Stimulated activated CD4-positive, alpha-beta T cell treated with anti-CD3 and anti-CD28 coated beads, Interleukin-15, amount 100 ng/mL, for 1 hour (primary cell): ENCODE measurements at places on chromosomes 4 and X.
A peak's percentile ranks its signal among the peaks of the same experiment; 100 is the strongest.

DNA sequence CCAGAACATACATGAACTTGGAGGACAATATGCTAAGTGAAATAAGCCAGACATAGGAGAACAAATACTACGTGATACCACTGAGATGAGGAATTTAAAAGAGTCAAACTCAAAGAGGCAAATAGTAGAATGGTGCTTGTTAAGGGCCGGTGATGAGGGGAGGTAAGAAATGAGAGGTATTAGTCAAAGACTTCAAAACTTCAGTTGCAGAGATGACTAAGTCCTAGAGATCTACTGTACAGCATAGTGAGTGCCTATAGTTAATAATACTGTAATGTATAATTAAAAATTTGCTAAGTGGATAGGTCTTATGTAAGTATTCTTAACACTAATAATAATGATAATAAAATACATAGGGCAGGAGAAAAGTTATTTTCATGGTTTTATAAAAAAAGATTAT lies 126.9 kb upstream of the VEGFC start:
- DNase-seq, result no peak

- DNase-seq, result no peak
These were observed 21.6 kb upstream of the FGG start for GRCh38 chr4:154634058-154634457.

GRCh38 chr4:188722911-188723310 lies 583.7 kb downstream of the TRIML1 start:
- no peak for DNase-seq

DNA sequence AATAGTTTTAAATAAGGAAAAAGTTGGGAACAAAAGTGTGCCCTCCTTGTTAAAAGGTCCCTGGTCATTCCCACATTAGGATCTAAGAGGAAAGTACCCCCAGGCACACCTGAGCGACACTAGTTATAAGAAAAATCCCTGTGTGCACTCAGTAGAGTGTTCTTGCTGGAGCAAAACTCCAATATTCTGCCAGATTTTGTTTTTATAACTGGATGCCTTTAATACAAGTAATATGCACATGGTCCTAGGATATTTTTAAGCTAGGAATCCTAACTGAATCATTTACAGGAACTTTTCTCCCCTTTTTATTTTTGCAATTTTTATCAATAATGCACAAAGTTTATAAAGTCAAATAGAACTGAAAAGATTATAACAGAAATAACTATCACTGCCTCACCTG lies 68.6 kb downstream of the BEND4 start:
- no peak for DNase-seq

- no peak for DNase-seq
These were observed 587.7 kb upstream of the PITX2 start for GRCh38 chr4:111210595-111210994.

DNA sequence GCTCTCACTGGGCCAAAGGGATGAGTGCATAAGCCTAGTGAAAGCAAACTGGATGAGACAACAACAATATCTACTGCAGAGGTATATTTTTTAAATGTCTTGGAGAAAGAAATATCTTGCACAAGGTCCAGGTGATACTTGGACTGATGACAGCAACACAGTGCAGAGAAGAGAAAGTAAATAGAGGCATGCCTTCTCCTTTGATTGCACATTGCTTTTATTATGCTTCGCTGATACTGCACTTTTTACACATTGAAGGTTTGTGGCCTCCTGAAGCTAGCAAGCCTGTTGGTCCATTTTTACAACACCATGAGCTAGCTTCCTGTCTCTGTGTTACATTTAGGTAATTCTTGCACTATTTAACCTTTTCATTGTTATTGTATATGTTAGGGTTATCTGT lies 189.0 kb upstream of the NDST3 start:
- DNase-seq, result no peak

DNA sequence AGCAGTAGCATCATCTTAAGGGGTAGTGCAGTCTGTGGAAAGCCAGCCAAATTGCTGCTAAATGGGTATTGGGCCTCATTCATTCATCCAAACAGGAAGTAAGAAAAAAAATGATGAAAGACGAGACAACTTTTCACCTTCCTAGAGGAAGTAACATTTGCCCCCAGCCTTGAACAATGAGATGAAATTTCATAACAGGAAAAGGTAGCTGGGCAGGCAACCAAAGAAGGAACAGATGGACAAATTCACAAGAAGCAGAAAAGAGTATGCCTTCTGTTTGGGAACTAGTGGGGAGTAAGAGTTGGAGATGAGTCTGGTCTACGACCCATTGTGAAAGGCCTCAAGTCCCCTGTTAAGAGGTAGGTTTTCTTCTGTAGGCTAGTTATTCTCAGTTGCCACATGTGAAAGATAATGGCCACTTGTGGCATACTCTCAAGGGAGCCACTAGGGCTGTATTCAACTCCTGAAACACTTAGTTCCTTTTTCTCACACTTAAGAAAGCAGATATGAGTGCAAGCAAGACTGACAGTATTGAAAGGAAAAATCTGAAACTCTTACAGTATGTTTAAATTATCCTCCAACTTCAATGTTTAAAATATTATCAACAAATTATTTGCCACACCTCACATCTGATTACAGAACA lies 190.4 kb downstream of the AR start:
- DNase-seq, result no peak

DNA sequence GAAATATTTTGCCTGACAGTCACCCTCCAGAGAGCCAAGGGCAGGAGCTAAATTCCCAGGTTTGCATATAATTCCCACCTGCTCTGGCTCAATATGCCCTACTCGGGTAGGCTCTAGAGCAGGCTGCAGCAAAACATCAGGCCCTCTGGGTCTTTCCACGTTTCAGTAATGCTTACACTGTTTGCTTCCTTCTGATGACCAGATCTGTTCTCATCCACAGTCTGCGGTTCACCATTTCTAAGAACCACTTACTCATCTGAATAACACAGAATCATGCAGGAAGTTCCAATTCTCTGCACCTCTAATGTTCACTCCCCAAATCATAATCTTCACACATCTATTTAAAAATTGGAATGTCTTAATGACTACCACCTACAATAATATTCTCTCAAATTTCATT lies 141.4 kb downstream of the PPP3CA start:
- DNase-seq, result peak; percentile 3

GRCh38 chrX:111568354-111568753 lies 56.9 kb downstream of the SERTM2 start:
- no peak for DNase-seq

DNA sequence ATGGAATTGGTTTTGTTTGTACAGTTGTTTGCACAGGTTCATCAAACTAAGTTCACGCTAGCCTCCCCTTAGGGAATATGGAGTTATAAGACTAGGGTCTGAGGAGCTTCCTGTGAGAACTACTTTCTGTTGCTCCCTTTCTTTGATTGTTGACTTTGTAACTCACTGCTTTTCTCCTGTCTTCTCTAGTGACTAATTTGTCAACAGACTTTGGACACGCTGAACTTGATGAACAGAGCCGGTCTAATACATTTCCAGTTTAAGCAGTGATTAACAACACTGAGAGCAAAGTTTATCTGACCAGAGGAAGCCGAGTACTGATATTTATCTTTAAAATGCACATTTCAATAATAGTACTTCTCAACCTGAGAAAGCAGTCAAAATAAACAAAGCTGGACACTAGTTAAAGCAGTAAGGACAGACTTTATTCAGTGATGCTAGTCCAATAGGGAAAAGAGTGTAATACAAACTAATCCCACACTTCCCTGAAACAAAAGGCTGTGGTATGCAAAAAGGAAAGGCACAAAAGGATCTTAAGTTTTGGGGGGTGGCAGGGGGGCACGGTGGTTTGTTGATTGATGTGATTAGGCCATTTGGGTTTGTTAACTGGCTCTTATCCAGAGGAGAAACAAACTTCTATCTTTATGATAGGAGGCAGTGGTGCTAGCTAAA lies 2.7 kb upstream of the NUDT9 start:
- no peak for DNase-seq

DNA sequence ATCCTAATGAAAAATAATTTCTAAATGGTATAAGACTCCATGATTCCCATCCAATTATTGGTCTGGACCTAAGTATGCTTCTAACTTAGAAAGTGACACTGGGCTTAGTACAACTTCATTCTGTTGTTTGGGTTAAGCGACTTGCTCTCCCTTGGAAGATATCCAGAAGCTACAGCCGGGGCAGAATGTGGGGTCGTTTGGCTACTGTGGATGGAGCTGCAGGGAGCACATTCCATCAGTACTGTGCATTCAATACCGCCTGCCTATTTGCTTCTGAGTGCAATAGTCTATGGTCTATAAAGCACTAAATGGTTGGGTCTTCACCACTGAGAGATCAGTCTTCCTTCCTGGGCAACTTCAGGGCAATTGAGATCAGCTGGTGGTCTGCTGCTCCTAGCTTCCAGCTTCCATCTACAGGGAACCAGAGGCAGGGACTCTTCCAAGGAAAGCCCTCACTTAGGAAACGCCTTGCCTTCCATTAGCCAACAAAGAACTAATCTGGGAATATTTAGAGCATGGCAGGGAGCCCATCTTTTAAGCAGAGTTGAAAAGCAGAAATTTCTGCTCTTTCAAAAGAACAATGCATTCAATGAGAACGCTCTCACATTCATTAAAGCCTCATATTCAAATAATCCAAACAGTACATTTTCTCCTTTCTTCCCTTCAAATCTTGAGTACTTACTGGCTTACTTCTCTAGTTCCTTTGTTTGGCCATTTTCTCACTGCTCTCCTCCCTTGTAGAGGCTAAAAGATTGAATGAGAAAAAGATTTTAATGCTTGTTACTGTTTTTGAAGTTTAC lies 1049.9 kb upstream of the TENM3 start:
- DNase-seq, result no peak

GRCh38 chrX:33808636-33809035 lies 323.5 kb downstream of the FAM47A start:
- no peak for DNase-seq

DNA sequence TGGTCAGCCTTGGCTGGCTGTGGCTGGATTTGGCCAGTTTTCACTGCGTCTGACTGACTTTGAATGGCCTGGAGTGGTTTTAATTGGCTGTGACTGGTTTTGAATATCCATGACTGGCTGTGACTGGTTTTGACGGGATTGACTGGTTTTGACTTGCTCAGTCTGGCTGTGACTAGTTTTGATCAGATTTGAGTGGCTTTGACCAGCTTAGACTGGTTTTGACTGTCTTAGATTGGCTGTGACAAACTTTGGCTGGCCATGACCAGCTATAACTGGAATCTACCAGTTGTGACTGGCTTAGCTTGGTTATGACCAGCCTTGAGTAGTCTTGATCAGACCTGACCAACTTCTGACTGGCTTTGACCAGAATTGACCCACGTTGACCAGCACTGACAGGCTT lies 168.4 kb upstream of the AMOT start:
- no peak for DNase-seq
